ENCODE measurements at places on chromosomes 6 and 20. TPM values are rescaled to one million over a fixed set of nuclear protein-coding genes. Genes with fewer than 3 reads are reported as not detected.
A peak's percentile ranks its signal among the peaks of the same experiment; 100 is the strongest.

Gene RBM38
- total RNA-seq = 67.9 TPM

Gene BNIP5
- not detected for total RNA-seq

Gene TGM2
- total RNA-seq = 1.1 TPM

Gene HLA-DQB1
- 39.2 TPM for total RNA-seq

Gene L3MBTL3
- total RNA-seq = 7.8 TPM

Gene NKAIN2
- 0.29 TPM for total RNA-seq

Gene FAM83C
- not detected for total RNA-seq

- no peak overlapping the region for H3K27ac ChIP-seq
- H3K4me1 ChIP-seq = peaks cover 7% of the 10 kb centered on the region
- no peaks in the 10 kb centered on the region for H3K27me3 ChIP-seq
- H3K36me3 ChIP-seq = no peaks in the 10 kb centered on the region
- no peak overlapping the region for H3K4me3 ChIP-seq
- no peak for DNase-seq
Measured at GRCh38 chr6:36663504-36664446, 14.7 kb upstream of the CDKN1A start.

DNA sequence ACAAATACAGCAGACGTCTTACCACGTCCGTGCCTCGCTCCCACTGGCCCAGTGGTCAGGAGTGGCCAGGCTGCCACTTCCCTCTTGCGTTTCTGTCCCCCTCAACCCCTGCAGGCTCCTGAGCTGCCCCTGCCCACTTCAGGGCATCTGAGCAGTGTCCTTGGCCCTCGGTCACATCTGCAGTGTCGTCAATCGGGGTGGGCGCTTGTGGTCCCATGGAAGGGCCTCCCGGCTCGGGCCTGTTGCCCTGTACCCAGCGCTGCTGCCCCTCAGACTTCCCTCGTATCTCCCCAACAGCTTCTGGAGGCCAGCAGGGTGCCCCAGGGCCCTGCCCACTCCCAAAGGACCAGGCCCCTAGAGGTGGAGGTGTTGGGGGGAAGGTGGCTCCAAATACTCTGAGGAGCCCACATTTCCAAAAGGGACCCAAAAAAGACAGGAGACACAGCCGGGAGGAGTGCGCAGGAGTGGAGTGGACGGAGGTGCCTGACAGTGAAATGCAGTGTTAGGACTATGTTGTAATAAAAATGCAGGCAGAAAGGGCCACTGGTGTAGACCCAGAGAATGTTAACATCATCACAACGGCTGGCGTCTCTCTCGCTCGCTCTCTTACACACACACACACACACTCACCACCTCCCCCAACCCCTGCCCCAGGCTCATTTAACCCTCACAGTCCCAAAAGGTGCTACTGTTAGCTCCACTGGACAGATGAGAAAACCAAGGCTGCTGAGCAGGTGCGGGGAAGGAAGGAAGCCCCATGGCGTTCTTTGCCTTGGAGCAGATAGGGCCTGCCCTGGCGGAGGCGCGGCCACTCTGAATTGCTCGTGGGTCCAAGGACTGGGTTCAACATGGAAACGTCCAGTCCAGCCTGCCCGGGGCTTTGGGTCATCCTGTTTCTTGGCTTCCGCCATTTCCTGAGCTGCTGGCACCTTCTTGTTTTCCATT, 343.9 kb downstream of the ZFAND3 start:
- no peaks in the 10 kb centered on the region for H3K4me1 ChIP-seq
- no peaks in the 10 kb centered on the region for H3K27me3 ChIP-seq
- peaks cover 2% of the 10 kb centered on the region for H3K36me3 ChIP-seq
- H3K4me3 ChIP-seq = no peak overlapping the region

DNA sequence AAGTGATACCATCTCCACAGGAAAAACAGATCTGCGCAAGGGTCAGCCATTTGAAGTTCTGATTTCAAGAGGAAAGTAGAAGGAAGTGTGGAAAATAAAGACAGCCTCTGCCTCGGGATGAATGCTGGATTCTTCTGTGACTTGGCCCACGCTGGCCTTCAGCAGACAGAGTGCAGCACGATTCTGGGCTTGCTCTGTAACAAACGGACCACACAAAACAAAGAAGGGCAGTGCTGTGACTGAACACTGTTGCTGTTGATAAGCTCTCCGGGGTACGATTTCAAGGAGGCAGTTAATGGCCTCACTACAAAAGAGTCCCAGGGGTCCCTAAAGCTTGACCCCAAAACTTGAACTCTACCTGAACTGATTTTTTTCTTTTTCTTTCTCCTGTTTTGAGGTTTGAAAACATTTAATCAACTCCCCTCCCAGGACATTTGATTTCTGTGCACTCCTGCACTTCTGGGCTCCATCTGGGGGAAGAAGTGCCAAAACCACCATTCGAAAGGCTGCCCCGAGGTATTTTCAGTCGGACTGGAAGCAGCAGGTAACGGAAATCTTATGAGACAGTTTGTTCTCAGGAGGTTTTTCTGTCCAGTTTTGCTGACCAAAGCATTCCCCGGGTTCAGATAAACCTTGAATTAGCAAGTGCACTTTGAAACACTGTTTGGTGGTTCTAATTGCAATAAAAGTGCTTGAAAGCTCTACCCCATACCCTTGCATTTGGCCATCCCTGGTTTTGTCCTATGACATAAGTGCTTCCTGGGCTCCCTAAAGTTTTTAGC, 189.6 kb downstream of the MYLK4 start:
- no peak for DNase-seq
- no peak overlapping the region for H3K4me3 ChIP-seq
- H3K4me1 ChIP-seq = no peaks in the 10 kb centered on the region
- H3K27me3 ChIP-seq = no peaks in the 10 kb centered on the region
- H3K36me3 ChIP-seq = no peaks in the 10 kb centered on the region

DNA sequence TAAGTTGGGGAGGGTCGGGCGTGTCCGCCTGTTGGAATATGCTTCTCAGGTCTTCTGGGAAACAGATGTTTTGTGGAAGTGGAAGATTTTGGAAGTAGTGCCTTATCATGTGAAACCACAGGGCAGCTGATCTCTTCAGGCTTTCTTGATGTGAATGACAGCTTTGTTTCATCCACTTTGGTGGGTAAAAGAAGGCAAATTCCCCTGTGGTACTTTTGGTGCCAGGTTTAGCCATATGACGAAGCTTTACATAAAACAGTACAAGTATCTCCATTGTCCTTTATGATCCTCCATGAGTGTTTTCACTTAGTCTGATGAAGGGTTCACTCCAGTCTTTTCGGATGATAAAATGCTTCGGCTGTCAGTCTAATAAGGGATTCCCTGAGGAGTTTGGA, 4.6 kb downstream of the IRF4 start:
- H3K4me1 ChIP-seq = no peaks in the 10 kb centered on the region
- H3K27me3 ChIP-seq = peaks cover 29% of the 10 kb centered on the region
- no peak overlapping the region for H3K4me3 ChIP-seq
- H3K36me3 ChIP-seq = no peaks in the 10 kb centered on the region

GRCh38 chr20:57076951-57077350, 189.5 kb downstream of the BMP7 start:
- no peaks in the 10 kb centered on the region for H3K27me3 ChIP-seq
- H3K36me3 ChIP-seq = no peaks in the 10 kb centered on the region
- H3K4me1 ChIP-seq = 0 out of 2 replicates have a peak, but pooled peaks cover 2% of the 10 kb centered on the region
- no peak overlapping the region for H3K4me3 ChIP-seq

DNA sequence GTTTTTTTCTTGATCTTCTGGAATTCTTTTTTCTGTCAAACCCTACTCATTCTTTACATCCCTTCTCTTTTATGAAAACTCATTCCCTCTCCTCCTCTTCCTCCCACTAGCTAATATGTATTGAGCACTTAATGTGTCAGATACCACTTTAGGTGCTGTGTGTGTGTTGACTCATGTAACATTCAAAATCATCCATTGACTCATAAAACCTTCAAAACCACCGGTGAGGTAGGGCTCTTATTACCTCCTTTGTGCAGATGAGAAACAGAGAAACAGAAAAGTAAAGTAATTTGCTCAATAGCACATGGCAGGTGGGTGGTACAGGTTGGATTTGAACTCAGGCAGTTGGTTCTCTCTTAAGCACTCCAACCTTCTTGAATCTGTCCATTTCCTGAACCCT, 136.3 kb upstream of the NEDD9 start:
- DNase-seq = no peak
- no peak overlapping the region for H3K27ac ChIP-seq
- no peaks in the 10 kb centered on the region for H3K27me3 ChIP-seq
- no peaks in the 10 kb centered on the region for H3K4me1 ChIP-seq
- H3K4me3 ChIP-seq = no peak overlapping the region

DNA sequence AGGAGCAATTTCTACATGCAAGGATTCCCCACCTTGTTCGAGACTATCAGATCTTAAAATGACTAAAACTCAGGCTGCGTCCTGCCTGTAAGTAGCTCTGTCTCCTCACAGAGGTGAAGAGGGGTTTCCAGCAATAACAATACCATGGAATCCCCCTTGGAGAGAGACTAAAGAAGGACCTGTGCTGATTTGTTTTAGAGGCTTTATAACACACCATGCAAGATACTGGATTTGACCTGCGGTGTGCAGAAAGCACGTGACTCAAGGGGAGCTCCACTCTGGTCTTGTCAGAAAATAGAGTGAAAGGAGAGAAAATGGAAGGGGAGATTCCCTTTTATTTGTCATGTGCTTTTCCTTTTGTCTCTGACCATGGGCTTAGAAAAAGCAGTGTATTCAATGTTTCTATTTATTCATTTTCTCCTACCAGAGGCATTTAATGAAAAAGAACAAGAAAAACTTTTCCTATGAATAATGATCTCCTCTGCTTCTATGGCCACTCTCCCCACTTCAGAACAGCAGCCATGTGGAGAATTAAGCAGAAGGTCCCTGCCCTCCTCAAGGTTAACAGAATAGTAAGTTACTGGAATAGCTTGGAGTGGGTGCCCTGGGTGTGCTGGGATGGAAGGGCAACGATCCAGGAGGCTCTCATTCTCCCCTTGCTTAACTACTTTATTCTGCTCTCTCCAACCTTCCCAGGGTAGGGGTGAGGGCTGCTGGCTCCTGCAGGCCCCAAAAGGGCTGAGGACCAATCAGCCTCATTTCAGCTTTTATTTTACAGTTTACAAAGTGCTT, 19.2 kb upstream of the MRPS10 start:
- H3K27ac ChIP-seq = no peak overlapping the region
- DNase-seq = peak; percentile 5
- H3K4me1 ChIP-seq = no peaks in the 10 kb centered on the region
- H3K4me3 ChIP-seq = no peak overlapping the region
- H3K27me3 ChIP-seq = no peaks in the 10 kb centered on the region

GRCh38 chr20:15756754-15757115, 816.5 kb downstream of the KIF16B start:
- H3K36me3 ChIP-seq = peaks cover 1% of the 10 kb centered on the region
- H3K27ac ChIP-seq = no peak overlapping the region
- H3K27me3 ChIP-seq = no peaks in the 10 kb centered on the region

DNA sequence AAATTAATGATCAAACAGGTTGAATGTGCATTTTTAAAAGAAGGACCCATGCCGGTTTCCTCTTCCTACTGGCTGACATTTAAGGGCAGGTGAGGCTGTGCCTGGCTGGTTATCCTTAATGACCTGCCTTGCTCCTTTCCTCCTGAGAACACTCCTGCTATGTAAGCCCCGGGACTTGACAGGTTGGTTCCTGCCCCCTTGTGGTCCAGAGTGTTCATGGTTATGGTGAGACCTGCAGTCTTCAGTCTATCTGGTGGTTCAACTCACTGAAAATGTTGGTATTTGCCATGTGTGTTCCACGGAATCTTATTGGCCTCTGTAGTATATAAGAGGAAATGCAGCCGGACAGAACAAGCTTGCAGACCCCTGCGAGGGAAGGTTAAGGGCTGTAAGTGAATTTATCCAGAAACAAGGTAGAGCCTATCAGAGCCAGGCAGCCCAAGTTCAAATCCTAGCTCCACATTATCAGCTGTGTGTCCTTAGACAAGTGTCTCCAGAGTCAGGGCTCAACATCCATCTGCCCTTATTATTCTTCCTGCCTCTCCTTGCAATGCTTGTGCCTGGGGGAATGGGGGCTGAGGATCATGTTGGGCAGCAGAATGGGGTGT, 5.2 kb upstream of the BPIFA3 start:
- no peaks in the 10 kb centered on the region for H3K27me3 ChIP-seq
- no peaks in the 10 kb centered on the region for H3K36me3 ChIP-seq
- DNase-seq = peak; percentile 82
- H3K4me3 ChIP-seq = no peak overlapping the region
- H3K27ac ChIP-seq = no peak overlapping the region

DNA sequence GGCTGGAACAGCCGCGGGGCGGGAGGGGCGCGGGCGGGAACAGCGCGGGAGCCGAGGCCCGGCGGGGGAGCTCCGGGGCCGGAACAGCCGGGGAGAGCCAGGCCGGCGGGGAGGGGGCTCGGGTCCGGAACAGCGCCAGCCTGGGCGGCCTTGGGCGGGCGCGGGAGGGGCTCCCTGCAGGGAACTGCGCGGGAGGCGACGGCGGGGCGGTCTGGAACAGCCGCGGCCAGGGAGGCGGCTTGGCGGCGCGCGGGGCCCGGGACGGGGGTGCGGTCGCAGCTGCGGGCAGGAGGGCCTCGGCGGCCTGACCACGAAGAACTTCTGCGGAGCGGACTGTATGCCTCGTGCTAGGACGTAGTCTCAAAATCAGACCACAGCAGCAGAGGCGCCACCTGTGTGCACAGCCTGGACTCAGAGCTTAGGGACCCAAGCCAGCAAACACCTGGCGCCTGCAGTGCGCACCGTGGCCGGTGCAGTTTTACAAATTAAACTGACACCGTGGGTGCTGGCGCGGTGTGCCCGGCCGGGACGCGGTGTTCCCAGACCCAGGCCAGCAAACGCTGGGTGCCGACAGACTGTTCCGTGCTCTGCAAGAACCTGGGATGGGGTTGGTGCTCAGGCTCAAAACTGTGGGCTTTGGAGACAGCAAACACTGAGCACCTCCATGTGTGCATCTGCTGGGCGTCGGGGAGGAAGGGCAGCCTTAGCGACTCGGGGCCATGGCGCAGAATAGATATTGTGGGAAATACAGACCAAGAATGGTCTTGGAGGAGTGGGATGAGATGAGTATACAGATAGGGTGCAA, 572 bp downstream of the ZNF341 start:
- H3K4me1 ChIP-seq = no peaks in the 10 kb centered on the region
- peaks cover 18% of the 10 kb centered on the region for H3K36me3 ChIP-seq
- no peaks in the 10 kb centered on the region for H3K27me3 ChIP-seq

DNA sequence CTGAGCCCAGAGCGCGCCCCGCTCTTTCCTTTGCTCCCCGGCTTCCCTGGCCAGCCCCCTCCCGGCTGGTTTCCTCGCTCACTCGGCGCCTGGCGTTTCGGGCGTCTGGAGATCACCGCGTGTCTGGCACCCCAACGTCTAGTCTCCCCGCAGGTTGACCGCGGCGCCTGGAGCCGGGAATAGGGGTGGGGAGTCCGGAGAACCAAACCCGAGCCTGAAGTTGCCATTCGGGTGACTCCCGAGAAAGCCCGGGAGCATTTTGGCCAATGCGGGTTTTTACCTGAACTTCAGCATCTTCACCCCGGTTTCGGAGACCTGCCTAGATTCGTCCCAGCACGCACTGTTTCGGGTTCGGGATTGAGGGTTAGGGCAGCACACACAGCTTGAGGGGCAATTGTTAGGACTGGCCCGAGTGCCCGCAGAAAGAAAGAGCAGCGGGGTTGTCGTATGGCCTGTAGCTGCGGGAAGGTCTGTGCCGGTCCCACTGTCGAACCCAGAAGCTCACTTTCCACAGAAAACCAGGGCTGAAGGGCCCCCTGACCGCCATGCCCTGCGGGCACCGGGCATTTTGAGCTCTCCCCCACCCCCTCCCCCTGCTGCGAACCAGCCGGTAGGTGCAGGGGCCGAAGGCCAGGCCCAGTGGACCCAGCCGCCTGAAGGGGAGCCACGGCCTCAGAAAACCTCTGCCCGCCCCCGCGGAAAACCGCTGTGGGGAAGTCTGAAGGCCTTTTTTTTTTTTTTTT, 2.1 kb downstream of the FOXP4 start:
- peaks cover 25% of the 10 kb centered on the region for H3K4me1 ChIP-seq
- peaks cover 62% of the 10 kb centered on the region for H3K27me3 ChIP-seq
- H3K27ac ChIP-seq = no peak overlapping the region
- H3K4me3 ChIP-seq = peak overlapping the region; percentile 84

- H3K4me3 ChIP-seq = no peak overlapping the region
- H3K27me3 ChIP-seq = no peaks in the 10 kb centered on the region
- no peak for DNase-seq
- H3K27ac ChIP-seq = no peak overlapping the region
- H3K36me3 ChIP-seq = peaks cover 10% of the 10 kb centered on the region
Measured at GRCh38 chr20:45052698-45053429, 48.1 kb downstream of the KCNS1 start.
